ENCODE measurements at places on chromosomes 6 and 20. TPM values are rescaled to one million over a fixed set of nuclear protein-coding genes. Genes with fewer than 3 reads are reported as not detected.

Gene HLA-DRA
- total RNA-seq, result not detected

Gene CTAGE9
- total RNA-seq, result not detected

Gene BFSP1
- 2.2 TPM for total RNA-seq

Gene FABP7
- total RNA-seq, result not detected

Gene LRRC73
- total RNA-seq, result 0.16 TPM

Gene OR2H1
- total RNA-seq, result not detected

Gene PRDM13
- not detected for total RNA-seq

Gene TXLNB
- total RNA-seq, result not detected

Gene PRND
- total RNA-seq, result not detected

Gene OR12D3
- total RNA-seq, result not detected

Data from hair follicular keratinocyte (primary cell).